ENCODE measurements at places on chromosomes 4 and X.

DNA sequence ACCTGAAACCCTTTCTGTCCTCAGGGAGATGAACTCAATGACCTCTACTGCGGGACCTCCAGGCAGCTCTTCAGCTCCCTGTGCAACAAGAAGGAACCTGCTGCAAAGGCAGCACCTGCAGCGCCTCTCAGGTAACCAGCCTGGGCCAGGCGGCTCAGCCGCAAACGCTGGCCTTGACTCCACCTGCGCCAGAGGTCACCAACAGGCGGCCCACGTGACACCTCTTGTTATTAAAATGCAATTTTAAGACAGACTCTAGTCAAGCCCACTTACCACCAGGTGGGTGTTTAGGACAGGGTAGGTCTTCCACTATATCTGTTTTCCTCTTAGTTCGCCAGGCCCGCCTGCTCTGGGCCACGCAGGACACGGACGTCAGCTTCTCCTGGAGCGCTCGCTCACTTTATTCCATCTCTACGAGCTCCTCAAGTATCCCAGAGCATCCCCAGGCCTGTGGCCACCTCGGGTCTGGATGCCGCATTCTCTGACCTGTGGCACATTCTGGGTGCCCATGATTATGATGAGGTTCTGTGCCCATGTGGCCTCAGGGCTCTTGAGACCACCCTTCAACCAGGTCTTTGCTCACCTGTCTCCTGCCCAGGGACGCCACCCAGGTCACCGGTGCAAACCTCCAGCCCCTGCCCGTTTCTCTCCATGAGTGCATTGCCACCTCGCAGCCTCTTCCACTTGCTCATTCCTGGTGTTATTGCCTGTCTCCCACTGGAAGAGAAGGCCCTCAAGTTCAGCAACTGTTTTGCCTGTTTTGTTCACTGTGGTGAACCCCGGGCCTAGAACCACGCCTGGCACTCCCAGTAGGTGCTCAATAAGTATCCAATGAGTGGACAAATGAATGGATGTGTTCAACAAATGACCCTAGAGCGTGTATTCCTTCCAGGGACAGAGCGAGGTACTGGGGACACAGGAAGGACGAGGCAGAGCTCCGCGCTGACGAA, 32.8 kb upstream of the JAKMIP1 start:
- no peak for DNase-seq

DNA sequence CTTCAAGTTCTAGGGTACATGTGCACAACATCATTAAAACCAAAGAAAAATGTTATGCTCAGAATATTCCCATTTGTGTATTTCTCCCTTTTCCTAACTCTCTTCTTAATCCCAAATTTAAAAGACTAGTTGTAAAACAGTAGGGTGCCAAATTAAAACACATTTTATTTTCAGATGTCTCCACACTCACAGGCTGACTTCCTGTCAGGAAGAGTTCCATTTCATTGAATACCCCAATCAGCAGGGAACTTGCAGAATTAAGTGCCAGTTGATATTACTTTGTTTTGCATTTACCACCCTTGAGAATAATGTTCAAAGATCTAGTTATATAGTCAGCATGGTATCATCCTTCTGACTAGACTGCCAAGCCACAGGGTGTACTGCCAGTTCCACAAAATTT, 207.9 kb downstream of the MAB21L2 start:
- DNase-seq = no peak

DNA sequence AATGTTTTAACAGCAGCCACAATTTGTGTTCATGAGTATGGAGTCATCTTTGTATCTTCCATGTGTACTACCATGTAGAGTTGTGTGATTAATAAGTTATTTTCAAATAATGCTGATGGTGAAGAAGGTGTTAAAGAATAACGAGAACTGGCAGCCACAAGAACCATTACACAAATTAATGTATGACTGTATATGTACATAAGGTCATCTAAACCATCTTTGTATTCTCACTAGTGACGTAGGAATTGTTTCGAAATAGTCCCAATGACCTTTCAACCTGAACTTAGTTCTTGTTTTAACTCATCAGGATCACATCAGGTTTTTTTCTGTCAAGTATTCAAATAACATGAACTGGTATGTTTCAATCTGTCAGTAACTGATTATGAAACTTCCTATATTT, 48.3 kb upstream of the NOCT start:
- DNase-seq = no peak

DNA sequence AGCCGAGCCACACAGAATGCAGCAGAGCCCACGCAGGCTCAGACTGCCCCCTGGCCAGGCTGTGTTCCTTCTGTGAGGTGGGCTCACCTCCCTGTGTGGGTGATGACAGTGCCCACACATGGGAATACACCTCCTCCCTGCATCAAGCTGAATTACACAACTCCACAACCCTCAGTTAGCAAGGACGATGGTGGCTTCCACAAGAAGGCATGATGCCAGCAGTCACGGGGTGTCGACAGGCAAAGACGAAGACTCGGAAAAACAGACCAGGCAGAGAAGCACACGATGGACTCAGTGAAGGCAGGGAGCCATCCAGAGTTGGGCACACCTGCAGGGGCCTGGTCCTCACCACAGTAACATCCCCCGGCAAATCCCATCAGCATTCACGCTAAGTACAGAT, 12.1 kb downstream of the LETM1 start:
- DNase-seq = no peak

GRCh38 chrX:1576201-1576992, 15.0 kb upstream of the AKAP17A start:
- DNase-seq = no peak

All from HL-60 (cell line).